Esophagus muscularis mucosa (tissue), 4 donors: ENCODE measurements at places on chromosomes 11 and 22.

DNA sequence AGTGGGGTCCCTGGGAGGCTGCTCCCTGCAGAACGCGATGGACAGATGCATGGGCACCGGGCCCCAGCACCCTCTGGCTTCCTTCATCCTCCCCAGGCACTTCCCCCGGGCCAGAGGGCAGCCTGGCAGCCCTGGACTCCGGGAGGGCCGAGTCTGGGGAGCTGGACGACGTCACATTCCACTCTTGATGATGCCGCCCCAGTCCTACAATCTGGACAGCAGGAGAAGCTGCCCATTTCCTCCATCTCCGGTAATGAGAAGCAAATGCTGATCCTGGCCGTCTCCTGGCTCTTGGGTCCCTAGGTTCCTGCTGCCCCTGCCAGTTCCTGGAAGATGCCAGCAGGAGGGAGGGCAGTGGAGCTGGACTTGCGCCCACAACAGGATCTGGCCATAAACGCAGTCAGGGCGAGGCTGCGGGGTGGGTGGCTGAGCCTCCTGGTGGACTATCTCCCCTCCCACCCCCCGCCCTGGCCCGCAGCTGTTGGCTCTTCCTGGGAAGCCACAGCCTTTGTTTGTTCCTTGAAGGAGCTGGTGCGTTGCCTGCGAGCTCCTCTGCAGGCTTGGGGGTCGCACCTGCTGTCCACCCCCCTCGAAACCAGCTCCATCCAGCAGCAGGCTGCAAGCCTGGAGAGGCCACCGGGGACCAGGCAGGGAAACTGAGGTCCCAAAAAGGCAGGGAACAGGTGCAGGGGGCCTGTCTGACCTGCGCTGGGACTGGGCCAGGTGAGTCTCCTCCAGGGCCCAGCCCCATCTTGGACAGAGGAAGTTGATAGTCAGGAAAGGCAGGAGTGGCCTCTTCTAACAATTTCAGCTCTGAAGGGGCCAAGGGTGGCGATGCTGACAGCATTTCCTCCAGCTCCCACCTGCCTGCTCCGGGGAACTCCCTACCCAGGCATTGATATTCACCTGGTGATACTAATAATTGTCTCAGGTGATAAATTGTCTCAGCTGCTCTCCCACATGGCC is 17.9 kb upstream of the MUC6 start:
- DNase-seq: no peak

- DNase-seq: no peak
These were observed 921.7 kb upstream of the RAG2 start for GRCh38 chr11:37519781-37520180.

GRCh38 chr11:8257003-8257664 is 6.5 kb downstream of the LMO1 start:
- no peak for DNase-seq

DNA sequence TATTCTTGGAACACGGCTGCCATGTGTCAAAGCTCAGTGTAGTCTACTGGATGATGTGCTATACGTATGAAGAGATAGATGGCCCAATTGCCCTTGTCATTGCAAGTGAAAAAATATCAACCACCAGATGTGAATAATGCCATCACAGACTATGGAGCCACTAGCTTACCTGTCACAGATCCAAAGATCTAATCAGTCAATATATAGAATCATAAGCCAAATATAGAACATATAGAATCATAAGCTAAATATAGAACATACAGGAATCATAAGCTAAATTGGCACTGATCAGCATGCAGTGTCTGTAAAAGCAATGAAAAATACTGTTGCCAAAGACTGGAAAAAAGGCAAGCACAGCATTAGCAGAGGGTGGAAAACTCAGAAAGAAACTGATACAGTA is 1656.9 kb upstream of the RAG2 start:
- DNase-seq: no peak

- DNase-seq: no peak
These were observed 16.1 kb upstream of the OR52H1 start for GRCh38 chr11:5564259-5565019.

DNA sequence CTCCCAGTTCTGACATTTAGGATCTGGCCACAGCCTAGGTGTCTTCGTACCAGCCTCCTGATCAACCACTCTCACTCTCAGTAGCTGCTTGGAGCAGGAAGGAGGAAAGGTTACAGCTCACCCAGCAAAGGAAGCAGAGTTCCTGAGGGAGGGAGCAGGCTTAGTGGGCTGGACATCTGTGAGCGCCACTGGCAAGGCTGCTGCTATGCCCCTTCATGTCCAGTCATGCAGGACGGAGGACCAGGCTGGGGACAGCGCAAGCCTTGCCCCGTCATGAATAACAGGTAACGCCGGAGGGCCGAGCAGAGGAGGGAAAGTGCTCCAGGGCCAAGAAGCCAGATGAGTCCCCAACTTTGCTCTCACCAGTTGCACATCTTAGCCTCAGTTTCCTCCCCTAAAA is 25.8 kb downstream of the TPST2 start:
- no peak for DNase-seq

DNA sequence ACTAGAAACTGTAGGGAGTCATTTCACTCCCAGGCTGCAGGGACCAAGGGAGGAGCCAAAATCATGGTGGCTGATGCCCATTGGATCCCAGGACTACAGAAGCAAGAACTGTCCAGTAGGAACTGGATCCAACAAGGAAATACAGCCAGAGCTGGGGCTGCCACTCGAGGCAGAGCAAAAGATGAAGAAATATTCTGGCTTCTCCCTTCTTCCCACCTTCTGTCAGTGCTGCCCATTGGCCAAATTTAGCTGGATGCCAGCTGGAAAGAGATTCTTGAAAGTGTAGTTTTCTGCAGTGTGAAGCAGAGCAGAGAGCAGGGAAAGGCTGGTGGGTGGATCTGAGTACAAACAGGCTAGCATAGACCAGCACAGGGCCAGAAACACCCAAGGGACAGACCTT is 45.6 kb downstream of the COMMD9 start:
- no peak for DNase-seq

DNA sequence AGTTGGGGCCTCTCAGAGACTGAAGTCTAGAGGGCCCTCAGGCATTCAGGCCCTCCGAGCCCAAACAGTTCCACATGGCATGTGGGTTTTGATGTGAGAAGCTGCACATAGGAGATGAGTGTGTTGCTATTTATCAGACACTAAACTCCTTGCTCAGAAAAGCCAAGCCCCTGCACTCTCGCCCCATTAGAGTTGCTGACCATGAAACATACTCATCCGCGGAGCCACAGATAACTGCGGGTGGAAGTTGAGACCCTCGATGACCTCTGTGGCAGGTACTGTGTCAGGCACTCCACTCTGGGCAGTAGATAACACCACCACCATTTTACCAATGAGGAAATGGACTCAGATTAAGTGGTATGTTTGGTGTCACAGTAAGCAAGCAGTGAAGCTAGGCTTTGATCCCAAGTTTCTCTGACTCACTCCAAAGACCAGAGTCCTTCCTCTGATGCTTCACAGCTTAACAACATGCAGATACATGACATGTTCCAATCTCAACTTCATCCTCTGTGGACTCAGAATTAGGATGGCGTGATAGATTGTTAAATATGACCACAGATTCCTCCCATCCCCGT is 202.1 kb downstream of the ADAMTS15 start:
- peak; percentile 87 for DNase-seq

- no peak for DNase-seq
These were observed 5.5 kb upstream of the KCNJ1 start for GRCh38 chr11:128872594-128872993.

- no peak for DNase-seq
These were observed 9.3 kb downstream of the SHISA8 start for GRCh38 chr22:41905411-41906202.

DNA sequence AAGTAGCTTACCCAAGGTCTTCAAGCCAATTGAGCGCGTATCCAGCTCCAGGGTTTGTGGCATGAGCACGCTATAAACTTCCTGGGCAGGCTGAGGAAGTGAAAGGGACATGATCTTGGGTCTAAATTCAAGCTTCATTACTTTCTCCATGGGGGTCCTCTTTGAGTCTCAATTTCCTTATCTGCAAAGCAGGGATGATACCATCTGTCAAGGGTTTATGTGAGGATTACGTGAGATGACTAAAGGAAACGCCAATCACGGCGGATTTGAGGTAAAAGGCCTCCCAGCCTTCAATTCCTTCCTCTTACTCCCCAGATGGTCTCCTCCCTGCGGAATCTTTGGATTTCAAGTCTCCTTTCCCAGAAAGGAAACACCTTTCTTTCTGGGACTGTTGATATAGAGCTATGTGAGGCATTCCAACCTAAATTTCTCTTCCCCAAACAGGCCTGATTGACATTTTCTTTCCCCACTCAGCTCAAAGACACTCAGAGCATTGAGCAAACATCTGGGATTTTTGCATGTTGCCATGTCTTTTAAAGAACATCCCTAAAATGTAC is 474.4 kb downstream of the INSC start:
- DNase-seq: no peak

DNA sequence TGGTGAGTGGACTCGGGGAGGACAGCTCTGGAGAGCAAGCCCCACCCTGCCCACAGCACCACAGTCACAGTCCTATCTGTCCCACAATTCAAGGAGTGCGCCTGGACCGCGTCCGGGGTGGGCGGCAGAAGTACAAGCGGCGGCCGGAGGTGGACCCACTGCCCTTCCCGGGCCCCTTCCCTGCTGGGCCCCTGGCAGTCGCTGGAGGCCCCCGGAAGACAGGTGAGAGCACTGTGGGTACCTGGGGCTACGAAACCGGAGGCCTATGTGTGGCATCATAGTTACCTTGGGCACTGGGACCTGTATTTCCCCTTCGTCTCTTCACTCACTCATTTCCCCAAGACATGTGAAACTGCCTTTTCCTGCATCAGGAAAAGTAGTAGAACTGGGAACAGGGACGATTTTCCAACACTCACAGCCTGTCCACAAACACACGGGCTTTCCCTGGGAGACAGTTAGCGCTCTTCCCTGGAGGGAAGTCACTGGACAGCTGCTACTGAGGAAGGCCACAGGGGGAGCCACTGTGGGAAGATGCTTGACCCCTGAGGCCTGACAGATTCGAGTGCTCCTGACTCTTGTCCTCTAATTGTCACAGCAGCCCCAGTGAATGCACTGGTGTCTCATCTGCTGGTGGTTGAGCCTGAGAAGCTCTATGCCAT is 3.1 kb downstream of the TRMT112 start:
- DNase-seq: no peak

GRCh38 chr11:130448416-130449309 is at the start of gene ADAMTS15:
Gene ADAMTS15, plus strand, starts transcription at chr11:130448645. Its CDS starts 329 bp downstream, at chr11:130448974.
- peak; percentile 95 for DNase-seq

GRCh38 chr11:15772547-15772946 is 583.8 kb downstream of the SOX6 start:
- no peak for DNase-seq

- no peak for DNase-seq
These were observed 43.6 kb downstream of the TEAD1 start for GRCh38 chr11:12717851-12718291.

GRCh38 chr22:29892315-29893156 is 9.6 kb downstream of the MTMR3 start:
- no peak for DNase-seq

GRCh38 chr11:122808478-122808869 is 29.8 kb upstream of the CRTAM start:
- no peak for DNase-seq

DNA sequence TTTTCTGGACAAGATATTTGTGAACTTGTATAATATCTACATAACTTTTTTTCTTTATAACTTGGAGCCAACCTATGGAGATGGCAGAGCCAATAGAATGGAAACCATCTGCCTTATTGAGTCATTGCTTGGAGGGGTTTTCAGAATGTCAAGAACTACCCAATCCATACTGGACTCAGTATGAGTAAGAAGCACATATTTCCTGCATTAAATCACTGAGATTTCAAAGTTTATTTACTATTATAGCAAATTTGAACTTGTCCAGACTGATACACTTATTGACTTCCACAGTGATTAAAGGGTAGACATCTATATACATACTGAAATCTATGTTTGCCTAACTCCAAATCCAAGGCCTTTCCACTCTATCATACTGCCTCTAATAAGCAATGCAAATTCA is 704.0 kb downstream of the KCNA4 start:
- no peak for DNase-seq

- DNase-seq: no peak
These were observed 60.1 kb upstream of the ZC3H12C start for GRCh38 chr11:110032957-110033570.
